ENCODE measurements at places on chromosomes 3 and 15. TPM values are rescaled to one million over a fixed set of nuclear protein-coding genes. Genes with fewer than 3 reads are reported as not detected.

Gene CCR9
- not detected for polyA plus RNA-seq

Gene ASB14
- not detected for polyA plus RNA-seq

Gene CD96
- 0.69 TPM for polyA plus RNA-seq

Gene LYZL4
- polyA plus RNA-seq: not detected

Gene FOXL2NB
- not detected for polyA plus RNA-seq

Gene CLRN1
- not detected for polyA plus RNA-seq

Gene OXSR1
- 17.7 TPM for polyA plus RNA-seq

Gene IP6K2
- 46.7 TPM for polyA plus RNA-seq

Gene ANKRD34C
- not detected for polyA plus RNA-seq

Gene PPP1R14D
- polyA plus RNA-seq: 0.13 TPM

Gene HYAL3
- polyA plus RNA-seq: 2.5 TPM

Gene IL17RD
- polyA plus RNA-seq: 3.1 TPM

Gene DUOXA2
- 0.95 TPM for polyA plus RNA-seq

Gene GOLGA8H
- 0.89 TPM for polyA plus RNA-seq

Gene GP9
- polyA plus RNA-seq: not detected

Gene SLCO3A1
- 17.9 TPM for polyA plus RNA-seq

Gene HERC2
- 36.7 TPM for polyA plus RNA-seq

All from adipose tissue (tissue), 3 donors.